ENCODE measurements at places on chromosomes 7 and 10.
A peak's percentile ranks its signal among the peaks of the same experiment; 100 is the strongest.

DNA sequence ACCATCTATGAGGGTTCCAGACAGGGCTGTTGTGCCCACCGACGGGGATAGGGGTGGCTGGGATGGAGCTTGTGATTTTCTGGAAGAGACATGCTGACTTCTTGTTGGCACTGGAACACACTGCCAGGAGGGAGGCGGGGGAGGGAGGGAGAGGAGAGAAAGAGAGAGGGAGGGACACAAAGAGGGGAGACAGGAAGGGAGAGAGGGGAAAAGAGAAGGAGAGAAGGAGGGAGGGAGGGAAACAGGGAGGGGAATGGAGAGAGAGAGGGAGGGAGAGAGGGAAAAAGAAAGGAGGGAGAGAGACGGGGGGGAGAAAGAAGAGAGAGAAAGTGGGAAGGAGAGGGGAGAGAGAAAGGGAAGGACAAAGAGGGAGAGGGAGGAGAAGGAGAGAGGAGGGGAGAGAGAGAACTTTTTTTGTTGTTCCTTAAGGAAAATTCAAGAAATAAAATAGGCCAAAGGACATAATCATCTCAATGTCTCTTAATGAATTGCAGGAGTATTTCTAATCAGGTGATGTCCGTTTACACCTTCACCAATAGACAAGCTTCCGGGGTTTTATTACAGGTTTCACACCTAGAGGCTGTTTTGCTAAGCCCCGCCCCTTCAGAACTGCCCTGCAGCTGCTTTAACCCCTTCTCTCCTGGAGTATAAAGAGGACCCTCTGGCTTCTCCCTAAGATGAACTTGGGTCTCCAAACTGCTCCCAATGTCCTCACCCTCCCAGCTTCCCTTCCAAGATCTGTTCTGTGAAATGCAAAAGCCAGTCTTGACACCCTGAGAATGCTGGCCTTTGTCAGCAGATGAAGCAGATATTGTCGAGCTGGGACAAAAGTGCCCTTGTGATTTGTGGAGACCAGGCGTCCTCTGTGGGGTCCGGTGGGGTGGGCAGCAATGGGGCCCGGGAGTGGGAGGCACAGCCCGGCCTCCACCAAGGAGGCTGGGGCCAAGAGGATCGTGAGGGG lies 82.0 kb upstream of the GTF2IRD1 start:
- DNase-seq, result no peak

DNA sequence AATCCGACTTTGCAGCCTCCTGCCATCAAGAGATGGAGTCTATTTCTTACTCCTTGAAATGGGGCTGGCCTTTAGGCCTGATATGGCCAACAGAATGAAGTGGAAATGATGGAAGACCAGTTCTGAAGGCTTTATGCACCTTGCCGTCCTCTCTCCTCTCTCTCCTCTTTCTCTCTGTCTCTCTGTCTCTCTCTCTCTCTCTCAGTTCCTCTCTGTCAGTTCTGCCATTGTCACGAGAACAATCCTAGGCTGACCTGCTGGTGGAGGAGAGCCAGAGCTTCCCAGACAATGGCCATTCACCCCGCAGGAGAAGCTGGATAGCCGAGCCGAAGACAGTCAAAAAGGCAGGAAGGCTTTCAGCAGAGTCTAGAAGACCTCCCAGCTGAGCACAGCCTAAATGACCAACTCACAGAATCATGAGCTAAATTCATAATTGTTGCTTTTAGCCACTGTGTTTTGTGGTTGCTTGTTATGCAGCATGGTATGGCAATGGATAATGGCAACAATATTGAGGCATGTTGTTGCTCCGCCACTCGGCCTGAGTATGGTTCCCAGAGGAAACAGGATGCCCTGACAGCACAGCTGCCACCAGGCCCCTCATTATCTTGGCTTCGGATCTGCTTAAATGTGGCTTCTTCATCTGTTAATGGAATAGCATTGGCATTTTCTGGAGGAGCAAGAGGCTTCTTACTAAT lies 35.5 kb downstream of the FRMPD2 start:
- DNase-seq, result peak; percentile 9

DNA sequence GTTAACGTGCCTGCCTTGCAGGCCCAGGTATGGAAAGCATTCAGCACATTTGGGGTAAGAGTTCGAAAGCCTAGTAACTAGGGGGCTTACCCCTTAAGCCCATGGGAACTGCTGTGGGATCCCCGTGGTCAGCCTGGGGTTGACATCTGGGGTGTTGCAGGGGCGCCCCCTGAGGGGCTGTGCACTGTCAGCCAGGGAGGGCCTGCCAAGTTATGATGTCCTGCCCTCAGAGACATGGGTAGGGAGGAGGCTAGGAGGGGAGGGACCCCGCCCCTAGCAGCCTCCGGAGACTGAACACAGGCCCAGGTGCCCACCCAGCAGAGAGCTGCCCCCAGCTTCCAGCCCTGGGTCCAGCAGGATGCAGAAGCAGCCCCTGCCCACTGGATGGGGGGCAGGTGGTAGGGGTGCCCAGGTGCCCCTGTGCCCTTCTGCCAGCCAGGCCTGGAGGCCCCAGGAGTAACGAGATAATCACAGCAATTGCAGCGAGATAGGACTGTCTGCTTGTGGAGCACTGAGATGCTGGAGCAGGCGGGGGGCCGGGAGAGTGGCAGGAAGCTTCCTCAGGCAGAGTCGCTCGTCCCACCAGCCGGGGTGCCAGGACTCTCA lies 153.3 kb downstream of the UBE2H start:
- DNase-seq, result no peak

DNA sequence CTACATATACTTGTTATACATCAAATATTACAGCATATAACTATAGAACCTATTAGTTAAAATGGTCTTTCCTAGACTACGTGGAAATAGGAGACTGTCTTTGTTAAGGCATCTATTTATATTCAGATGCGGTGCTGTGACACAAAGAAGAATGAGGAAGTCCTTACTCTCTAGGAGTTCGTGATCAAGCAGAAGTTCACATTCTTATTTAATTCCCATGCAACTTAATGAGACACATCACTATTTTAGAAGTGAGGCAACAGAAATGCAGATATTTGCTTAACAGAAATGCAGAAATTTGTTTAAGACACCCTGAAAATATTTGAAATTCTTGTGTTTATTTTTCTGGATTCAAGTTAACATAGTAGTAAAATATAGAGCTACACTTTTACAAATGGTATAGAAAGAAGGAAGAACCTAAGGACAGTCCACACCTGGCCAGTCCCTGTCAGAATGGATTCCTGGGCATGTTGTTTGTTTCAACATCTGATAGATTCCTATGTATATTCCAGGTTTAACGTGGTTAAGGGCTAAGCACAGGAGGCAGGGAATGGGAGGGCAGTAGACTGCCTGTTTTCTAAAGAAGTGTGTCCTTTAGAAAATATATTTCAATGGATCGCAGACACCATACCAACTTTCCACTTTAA lies 70.6 kb upstream of the NXPH1 start:
- DNase-seq, result no peak

- DNase-seq, result no peak
These were observed 176.9 kb downstream of the RPS24 start for GRCh38 chr10:78210548-78210947.

DNA sequence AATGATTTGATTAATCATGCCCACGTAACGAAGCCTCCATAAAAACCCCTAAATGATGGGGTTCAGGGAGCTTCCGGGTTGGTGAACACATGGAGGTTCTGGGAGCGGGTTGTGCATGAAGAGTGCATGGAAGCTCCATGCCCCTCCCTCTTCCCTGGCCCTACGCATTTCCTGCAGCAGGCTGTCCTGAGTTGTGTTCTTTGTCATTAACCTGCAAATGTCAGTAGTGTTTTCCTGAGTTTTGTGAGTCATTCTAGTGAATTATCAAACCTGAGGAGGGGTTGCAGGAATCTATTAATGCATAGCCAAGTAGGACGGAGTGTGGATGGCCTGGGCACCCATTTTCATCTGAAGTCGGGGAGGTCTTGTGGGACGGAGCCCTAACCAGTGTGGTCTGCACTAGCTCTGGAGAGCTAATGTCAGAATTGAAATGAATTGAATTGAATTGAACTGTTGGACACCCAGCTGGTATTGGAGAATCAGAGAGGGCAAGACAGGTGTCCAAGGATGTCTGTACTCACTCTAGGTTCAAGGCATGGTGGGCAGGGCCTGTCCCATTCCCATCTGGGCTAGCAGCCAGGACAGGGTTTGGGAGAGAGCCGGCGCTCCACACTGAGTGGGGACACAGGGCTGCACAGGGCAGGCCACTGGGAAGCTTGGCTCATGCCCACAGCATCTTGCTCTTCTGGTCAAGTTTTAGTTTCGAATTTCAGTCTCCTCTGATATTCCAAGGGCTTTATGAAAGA lies 22.3 kb upstream of the ARHGAP22 start:
- no peak for DNase-seq

- DNase-seq, result peak; percentile 58
These were observed 13.9 kb downstream of the DNAJC1 start for GRCh38 chr10:21989453-21990154.

- DNase-seq, result no peak
These were observed at the start of gene GRID1 for GRCh38 chr10:86366033-86366901. Gene GRID1, minus strand, starts transcription at chr10:86366795.

- DNase-seq, result no peak
These were observed 63.0 kb upstream of the MPP7 start for GRCh38 chr10:28365840-28366239.
